ENCODE measurements at places on chromosomes 7 and 10.

- no peak for DNase-seq
Observed at GRCh38 chr7:482521-483083, 37.0 kb downstream of the PDGFA start.

DNA sequence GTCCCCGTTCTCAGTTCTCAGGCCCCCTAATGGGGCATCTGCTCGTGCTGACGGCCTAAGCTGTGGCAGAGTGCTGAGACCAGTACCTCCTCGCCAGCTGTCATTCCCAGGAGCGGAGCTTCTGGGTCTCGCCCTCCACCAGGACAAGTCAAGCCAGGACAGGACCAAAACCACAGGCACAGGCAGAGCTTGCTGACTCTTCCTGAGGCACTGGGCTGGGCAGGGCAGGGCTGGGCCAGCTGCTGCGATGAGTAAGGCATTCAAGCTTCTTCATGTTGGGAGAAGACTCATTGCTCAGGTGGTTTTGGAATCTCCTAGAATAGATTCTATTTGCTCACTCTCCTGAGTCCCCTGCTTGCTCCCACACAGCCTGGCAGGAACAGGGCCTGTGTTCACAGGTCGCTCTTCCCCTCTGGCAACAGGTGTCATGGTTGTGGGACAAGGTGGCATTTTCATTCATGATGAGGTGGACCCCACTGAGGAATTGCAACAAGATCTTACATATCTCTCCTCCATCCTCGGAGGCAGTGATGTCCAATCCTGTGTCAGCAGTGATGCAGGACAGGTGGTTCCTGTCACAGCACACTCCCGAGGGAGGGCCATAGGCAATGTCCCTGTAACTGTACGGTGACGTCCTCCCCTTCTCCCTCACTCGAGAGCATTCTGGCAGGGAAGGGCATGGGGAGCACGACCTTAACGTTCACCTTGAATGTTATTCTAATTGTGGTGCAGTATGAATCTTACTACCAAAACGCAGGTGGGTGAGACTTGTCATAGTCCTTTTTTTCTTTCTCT, 17.0 kb upstream of the SH3PXD2A start:
- no peak for DNase-seq

GRCh38 chr7:107150375-107151073, 18.3 kb upstream of the HBP1 start:
- DNase-seq: peak; percentile 39

GRCh38 chr7:37193087-37193774, 255.4 kb downstream of the ELMO1 start:
- no peak for DNase-seq

GRCh38 chr10:37774351-37774750, 83.1 kb downstream of the ZNF248 start:
- DNase-seq: no peak

DNA sequence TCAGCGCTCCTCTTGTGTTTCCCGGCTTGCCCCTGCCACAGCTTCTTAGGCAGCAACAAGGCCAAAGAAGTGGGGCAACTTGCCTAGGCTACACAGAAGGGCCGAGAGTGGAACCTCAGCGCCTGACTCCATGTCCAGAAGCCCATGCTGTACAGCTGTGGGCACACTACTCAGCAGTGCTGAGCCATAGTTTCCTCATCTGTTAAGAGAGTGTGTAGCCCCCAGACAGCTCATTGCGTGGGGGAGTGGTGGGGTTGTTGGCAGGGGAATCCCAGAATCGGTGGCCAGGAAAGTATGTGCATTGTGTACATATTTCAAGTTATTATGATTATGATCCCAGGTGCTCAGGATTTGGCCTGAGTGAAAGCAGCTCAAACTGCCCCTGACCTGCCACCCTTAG, 96.2 kb downstream of the CDH23 start:
- no peak for DNase-seq

DNA sequence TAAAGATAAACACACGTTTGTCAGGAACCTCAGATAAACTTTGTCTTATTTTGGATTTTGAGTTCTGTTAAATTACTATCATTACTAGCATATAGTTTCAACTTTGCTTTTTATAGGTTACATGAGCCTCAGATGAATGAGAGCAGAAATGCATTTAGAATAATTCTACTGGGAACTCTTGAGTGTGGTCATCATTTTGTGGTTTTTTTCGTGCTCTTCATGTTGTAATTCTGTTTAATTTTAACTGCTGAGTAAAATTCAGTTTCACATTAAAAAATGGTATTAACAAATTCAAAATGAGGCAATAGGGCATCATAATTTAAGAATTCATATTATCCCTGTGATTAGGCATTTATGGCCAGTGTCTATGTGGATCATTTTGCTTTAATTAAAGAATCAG, 72.9 kb downstream of the GNAI1 start:
- no peak for DNase-seq

GRCh38 chr10:69861251-69862240, 59.8 kb downstream of the COL13A1 start:
- DNase-seq: no peak

DNA sequence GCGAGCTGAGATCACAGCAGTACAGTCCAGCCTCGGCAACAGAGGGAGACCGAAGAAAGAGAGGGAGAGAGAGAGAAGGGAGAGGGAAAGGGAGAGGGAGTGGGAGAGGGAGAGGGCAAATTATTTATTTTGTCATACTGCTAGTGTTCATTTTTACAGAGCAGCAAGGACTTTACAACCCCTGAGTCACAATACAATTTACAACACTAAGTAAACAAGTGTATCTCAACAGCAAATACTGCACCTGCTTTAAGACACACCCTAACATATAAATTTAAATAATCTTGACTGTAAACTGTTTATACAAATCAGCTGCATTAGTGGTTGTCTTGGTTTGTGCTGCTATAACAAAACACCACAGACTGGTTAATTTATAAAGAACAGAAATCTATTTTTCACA, 27.2 kb downstream of the HTR5A start:
- no peak for DNase-seq

GRCh38 chr7:150568714-150569113, 1.5 kb downstream of the GIMAP4 start:
- DNase-seq: no peak

- DNase-seq: no peak
Observed at GRCh38 chr10:83603708-83604107, 535.6 kb upstream of the GHITM start.

GRCh38 chr10:7146189-7146588, 264.6 kb downstream of the SFMBT2 start:
- no peak for DNase-seq

DNA sequence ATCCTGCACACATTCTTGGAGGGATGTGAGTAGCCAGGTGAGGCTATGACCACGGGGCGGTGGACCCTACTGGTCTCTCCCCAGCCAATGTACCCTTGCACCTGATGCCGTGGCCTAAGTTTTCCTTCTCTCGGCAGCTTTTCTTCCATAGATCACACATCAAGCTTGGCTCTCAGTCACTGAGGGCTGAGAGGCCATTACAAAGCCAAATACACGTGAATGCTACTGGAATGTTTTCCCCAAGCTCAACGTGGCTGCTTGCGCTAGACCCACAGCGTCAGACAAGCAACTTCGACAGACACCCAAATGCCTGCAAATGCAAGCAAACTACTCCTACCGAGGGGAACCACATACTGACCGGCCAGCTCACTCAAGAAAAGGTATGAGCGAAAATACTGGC, 83.1 kb downstream of the PRPF18 start:
- no peak for DNase-seq

DNA sequence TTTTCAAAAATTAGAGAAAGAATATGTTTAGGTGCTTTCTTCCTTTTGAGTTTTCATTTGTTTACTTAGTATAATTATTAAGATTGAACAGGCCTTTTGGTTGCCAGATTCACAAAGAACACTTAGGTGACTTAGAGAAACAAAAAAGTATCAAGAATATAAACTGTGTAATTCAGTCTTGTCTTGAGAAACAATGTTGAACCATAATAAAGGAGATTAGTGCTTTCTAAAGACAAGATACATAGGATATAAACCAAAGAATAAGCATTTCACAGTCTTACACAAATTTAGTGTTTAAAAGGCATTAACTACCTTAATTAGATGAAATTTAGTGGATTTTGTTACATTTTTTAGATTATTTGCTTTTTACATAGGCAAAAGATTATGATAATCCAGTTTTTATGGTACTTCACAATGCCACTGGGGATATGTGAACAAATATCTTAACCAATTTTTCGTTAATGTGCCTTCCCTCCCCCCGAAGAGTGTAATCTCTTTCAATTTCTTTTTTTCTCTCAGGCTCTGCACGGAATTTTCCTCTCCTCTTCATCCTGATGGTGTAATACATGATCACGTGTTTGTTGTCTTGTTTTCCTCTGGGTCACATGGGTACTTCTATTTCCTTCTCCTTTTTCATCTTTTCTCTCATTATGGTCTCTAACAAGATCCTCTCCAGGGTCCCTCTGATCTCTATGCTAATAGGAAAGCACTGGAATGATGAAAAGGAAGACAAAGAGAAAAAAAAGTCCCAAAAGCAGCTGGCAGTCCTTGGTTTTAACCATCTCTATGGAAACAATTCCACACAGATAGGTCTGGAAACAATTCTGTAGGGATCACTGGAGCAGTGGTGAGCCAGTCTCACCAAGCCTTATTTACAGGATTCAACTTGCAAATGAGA, 3.7 kb upstream of the HNRNPH3 start:
- DNase-seq: no peak

- no peak for DNase-seq
Observed at GRCh38 chr10:30742471-30742870, 112.9 kb upstream of the LYZL2 start.

DNA sequence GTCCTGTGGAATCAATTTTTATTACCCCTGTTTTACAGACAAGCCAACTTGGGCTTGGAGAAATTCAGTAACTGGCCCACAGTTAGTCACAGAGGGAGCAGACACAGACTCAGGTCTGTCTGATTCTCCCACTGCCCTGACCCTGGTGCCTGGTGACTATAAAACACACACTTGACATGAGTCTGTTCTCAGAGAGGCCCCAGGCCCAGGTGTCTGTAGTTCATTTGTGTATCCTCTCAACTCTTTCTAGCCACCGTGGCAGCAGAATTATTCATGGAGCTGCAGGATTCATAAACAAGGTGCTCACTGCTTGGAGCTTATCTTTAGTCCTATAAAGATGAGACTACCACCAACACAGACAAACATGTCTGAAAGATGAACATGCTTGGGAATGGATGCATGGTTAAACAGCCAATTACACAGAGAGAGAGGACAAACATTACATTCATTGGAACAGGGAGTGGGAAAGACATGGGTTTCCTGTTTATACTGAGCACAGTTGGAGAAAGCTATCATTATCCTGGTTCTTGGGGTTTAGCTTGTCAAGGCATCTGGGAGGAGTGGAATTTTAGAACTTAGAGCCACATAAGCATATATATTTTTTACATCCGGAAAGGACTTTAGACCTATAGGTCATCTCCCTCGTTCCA, 79.1 kb upstream of the PDCD4 start:
- no peak for DNase-seq

- DNase-seq: no peak
Observed at GRCh38 chr7:24858108-24858977, 101.1 kb upstream of the GSDME start.

DNA sequence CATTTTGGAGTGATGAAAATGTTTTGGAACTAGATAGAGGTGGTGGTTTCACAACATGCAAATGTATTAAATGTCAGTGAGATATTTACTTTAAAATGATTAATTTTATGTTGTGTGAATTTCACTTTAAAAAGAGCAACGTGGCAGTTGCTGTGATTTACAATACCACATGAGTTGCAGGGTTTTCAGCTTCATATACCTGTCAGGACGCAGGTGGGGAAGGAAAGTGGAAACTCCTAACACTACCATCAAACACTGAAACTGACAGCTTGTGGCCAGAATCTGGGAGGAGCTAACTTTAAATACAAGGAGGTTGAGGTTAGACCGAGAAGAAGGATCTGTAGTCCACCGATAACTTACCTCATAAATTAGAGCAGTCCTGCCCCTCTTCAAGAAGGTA, 168.9 kb upstream of the TMEM72 start:
- no peak for DNase-seq

- DNase-seq: no peak
Observed at GRCh38 chr7:123724817-123725253, 24.0 kb downstream of the WASL start.

DNA sequence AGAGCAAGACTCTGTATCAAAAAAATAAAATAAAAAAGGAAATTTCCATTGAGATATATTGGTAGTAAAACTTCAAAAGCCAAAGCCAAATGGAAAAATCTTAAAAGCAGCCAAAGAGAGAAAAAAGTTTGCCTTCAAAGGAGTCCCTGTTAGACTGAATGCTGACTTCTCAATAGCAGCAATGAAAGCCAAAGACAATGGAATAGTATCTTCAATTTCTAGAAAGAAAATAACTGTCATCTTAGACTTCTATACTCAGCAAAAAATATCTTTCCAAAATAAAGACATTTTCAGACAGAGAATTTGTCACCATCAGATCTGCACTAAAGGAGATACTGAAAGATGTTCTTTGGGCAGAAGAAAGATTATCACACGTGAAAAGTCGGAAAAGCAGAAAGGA, 14.3 kb upstream of the OIT3 start:
- DNase-seq: no peak

GRCh38 chr7:7416031-7416858, 119.4 kb downstream of the COL28A1 start:
- DNase-seq: no peak

DNA sequence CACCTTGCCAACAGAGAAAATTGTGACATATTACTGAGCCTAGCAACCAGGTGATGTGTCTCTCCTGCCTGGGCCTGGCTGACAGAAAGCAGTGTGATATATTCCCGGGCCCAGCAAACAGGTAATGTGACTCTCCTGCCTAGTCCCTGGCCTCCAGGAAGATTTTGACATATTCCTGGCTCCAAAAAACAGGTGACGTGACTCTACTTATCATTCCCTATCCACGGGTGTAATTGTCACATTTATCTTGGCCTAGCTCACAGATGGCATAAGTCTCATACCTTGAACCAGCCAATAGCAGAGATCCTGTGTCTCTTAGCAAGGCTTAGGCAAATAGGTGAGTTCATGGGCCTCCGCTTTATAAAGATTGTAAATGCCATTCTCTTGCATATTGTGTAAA, 49.6 kb upstream of the ZNF680 start:
- no peak for DNase-seq

DNA sequence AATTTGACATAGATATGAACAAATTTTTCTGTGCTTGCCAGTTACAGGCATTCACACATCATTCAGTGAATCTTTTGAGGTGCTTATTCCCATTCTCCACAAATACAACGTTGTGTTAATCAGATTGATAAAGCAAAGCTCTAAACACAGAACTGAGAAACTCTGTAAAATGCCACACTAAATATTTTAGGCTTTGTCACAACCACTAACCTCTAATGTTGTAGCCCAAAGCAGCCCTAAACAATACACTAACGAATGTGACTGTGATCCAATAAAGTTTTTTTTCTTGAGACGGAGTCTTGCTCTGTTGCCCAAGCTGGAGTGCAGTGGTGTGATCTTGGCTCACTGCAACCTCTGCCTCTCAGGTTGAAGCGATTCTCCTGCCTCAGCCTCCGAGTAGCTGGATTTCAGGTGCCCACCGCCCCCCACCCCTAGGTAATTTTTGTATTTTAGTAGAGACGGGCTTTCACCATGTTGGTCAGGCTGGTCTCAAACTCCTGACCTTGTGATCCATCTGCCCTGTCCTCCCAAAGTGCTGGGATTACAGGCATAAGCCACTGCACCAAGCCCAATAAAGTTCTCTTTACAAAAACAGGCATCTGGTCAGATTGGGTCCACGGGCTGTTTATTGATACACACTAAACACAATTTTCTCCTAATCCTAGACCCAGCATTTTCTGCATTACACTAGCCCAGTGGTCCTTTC, 6.9 kb downstream of the CYCS start:
- no peak for DNase-seq

- no peak for DNase-seq
Observed at GRCh38 chr7:21851559-21851967, 94.1 kb downstream of the CDCA7L start.
